ENCODE measurements at places on chromosomes 16 and 17.

- DNase-seq = no peak
These were observed 13.8 kb downstream of the IGSF6 start for GRCh38 chr16:21638573-21638975.

- DNase-seq = no peak
These were observed 50.4 kb upstream of the MAP3K14 start for GRCh38 chr17:45367216-45367615.

DNA sequence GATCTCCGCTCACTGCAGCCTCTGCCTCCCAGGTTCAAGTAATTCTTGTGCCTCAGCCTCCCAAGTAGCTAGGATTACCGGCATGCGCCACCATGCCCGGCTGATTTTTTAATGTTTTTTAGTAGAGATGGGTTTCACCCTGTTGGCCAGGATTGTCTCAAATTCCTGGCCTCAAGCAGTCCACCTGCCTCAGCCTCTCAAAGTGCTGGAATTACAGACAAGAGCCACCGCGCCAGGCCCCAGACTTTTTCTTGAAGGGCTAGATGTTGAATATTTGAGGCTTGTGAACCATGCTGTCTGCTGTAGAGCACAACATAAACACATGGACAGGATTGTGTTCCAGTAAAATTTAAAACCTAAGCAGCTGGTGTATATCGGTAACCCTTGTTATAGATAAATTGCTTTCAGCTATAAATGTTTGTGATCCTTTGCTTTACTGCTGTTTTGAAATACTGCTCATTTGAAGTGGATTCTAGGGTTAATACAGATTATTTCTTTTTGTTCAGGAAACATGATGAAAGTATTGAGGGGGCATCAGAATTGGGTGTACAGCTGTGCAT is 12.4 kb downstream of the WSB1 start:
- DNase-seq = no peak

GRCh38 chr16:27322858-27323780 is 9.3 kb downstream of the IL4R start:
- no peak for DNase-seq

DNA sequence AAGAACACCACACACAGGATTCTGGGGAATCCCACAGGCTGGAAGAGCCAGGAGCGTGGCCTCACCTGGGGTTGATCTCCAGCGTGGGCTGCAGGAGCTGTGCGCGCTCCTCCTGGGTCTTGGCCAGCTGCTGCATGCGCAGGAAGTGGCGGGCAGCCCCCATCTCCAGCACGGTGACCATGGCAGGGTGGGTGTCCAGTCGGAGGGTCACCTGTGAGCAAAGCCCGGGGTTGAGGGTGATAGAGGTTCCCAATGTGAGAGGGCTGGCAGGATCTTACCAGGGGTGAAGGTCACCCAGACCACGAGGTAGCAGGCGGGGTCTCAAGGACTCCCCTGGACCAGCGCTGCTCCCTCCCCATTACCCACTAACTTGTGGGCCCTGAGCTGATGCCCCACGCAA is 7.4 kb downstream of the DNASE1 start:
- DNase-seq = no peak

DNA sequence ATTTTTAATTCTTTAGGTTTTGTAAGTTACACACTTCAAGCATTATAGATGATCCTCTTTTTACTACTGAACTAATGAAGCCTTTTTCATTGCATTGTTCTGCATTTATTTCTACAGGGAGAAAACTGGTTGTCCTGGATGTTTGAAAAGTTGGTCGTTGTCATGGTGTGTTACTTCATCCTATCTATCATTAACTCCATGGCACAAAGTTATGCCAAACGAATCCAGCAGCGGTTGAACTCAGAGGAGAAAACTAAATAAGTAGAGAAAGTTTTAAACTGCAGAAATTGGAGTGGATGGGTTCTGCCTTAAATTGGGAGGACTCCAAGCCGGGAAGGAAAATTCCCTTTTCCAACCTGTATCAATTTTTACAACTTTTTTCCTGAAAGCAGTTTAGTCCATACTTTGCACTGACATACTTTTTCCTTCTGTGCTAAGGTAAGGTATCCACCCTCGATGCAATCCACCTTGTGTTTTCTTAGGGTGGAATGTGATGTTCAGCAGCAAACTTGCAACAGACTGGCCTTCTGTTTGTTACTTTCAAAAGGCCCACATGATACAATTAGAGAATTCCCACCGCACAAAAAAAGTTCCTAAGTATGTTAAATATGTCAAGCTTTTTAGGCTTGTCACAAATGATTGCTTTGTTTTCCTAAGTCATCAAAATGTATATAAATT is 53.0 kb downstream of the TUBD1 start:
- DNase-seq = no peak

- no peak for DNase-seq
These were observed 50.5 kb upstream of the GRIN2A start for GRCh38 chr16:10232757-10233156.

DNA sequence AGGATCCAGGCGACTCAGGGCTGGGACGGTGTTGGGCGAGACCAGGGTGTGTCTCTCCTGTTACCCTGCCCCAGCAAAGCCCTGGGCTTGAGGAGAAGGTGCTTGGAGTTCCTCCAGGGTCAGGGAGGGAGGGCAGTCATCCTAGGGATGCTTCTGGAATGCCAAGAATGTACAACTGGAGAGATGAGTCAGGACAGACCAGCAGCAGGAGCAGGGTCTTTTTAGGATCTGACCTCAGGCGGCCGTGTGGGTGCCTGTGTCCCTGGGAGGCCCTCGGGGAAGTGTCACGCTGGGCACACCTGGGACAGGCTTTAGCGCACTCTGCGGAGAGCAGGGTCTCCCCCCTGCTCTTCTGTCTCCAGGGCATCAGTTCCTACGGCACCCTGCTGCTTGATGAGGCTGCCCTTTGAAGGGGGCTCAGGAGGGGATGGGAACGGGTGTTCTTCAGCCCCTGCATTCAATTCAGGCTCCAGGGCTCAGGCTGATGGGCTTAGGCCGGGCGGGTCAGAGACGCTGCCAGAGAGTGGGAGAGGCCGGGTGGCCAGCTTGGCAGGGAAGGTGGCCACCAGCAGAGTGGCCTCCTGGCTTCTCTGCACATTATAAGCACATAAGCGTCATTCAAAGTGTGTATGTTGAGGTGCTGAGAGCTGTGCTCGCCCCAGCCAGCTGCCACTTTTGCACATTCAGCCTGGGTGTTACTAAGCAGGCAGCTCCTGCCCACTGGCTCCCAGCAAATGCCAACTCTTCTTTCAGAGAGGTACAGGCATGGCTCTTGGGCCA is 8.4 kb upstream of the MTSS2 start:
- DNase-seq = no peak

GRCh38 chr16:50197582-50197981 is 44.5 kb downstream of the TENT4B start:
- no peak for DNase-seq

DNA sequence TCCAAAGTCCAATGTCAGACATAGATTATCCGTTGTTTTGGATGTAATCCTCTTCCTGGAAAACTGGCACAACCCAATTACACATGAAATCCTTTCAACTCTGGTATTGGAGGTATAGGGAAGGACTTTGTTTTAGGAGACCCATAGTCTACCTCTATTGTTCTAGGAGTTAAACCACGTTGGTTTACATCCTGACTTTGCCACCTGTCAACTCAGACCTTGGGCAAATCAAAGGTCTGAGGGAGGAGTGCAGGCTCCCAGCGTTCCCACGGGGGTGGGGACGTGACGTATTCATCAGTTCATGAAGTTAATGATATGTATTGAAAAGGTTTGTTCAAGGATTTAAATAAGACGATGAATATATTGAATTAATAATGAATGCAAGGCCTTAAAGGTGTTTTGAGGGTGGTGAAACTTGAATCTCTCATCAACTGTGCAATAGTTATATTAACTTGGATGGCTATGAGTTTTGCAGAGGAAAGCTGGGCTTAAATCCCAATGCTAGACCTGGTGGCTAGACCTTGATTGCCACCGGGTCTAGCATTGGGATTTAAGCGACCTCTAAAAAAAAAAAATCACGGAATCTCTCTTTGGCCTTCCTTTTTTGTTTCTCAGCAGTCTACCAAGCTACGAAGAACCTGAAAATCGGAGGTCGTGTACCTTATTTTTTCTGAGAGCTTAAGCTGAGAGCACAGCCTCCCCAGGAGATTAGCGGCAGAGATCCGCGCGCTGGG is 744 bp upstream of the NF1 start:
- no peak for DNase-seq

DNA sequence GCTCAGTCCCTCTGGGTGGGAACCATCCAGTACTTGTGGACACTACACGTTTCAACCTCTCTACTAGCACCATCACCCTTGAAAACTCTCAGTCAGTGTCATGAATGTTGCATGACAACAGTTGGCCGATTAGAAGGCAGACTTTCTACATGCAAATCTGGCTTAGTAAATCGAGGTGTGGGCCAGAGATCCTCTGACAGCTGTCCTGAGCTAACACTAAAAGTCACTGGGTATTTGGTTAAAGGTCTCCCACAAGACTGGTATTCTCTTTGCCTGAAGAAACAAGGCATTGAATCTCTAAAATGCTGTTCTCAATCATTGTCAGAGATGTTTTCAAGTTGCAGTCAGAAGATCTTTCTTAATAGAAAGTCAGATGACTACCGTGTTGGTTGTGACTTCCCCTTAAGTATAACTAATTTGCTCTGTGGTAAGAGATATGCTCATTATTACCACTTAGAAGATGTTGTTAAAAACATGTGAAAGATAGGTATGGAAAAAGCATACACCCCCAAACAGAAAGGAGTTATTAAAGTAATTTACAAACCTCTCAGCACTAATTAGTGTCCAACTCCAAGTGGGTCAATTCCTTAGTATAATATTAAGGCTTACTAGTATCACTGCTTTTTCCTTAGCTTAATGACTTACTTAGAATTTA is 62.3 kb downstream of the WNT3 start:
- DNase-seq = no peak

- no peak for DNase-seq
These were observed 14.4 kb downstream of the ELAC2 start for GRCh38 chr17:13003454-13003851.

DNA sequence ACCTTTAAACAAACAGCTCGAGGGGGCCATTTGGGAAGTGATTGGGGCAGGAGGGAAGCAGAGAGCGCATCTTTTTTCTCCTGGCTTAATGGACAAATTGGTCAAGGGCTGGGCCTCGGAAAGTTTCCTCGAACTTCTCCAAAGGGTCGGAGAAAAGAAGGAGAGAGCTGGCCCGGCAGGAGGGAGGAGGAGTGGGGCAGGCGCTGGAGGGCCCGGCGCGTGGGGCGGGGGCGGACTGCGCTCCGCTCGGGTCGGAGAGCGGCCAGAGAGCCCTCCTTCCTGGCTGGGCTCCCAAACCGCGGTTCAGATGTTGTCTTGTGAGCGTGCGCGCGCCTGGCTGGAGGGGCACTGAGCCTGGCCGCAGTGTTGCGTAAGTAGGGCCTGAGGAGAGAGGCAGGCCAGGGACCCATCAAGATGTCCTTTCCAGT is 1.2 kb downstream of the MMP2 start:
- no peak for DNase-seq

DNA sequence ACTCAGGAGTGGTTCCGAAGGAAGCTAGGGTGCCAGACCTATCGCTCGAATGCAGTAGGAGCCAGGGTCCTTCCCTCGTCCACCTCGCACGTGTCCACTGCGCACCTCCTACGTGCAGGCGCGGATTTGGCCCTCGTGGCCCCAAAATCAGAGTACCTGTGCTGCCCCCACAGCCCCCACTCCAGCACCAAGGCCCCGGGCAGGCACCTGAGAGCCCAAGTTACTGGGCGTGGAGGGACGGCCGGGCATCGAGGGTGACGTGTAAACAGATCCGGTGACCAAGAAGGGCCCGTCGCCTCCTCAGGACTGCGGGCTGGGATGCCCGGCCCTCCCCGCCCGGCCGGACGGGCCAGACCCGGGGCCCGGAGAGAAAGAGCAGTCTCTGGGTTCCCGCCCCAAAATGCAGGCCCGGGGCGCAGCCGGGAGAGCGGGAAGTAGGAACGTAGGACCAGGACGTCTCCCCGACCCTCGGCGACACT is 492 bp downstream of the SLC25A39 start:
- no peak for DNase-seq

- DNase-seq = no peak
These were observed 2.9 kb upstream of the RNF213 start for GRCh38 chr17:80257716-80258213.

GRCh38 chr16:24993722-24994686 is 21.2 kb downstream of the ARHGAP17 start:
- DNase-seq = no peak

GRCh38 chr16:64730261-64730660 is 391.6 kb downstream of the CDH11 start:
- DNase-seq = no peak

- no peak for DNase-seq
These were observed 149.3 kb downstream of the IRF8 start for GRCh38 chr16:86048221-86048620.

DNA sequence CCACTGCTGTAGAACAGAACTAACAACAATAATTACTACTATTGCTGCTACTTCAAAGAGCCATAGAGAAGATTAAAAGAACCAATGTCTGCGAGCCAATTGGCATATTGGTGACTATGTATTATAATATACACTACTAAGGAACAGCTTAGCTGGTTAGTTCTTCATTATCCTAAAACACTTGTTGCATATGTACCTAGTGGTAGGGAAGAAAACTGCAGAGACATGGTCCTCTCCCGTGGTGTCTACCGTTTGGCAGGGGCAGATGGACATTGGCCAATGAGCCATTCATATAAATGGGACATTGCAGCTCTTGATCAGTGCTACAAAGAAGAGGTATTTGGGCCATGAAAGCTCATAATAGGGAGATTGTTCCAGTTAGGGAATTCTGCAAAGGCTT is 46.4 kb upstream of the CLEC3A start:
- DNase-seq = no peak

DNA sequence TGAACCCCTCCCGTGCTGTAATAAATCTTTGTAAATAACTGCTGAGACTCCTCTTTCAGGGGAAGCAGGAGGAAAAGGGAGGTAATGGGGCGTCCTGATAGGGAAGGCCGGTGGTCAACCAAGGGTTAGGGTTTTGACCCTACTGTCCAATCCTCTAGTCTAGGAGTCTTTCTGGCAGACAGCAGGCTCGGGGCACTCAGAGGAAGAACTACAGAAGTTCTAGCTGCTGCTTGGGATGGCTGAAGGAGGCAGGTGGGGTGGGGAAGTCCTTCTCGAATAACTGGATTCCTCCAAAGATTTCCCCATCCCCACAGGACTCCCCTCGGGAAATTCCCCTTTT is 387 bp upstream of the STARD3 start:
- DNase-seq = no peak

DNA sequence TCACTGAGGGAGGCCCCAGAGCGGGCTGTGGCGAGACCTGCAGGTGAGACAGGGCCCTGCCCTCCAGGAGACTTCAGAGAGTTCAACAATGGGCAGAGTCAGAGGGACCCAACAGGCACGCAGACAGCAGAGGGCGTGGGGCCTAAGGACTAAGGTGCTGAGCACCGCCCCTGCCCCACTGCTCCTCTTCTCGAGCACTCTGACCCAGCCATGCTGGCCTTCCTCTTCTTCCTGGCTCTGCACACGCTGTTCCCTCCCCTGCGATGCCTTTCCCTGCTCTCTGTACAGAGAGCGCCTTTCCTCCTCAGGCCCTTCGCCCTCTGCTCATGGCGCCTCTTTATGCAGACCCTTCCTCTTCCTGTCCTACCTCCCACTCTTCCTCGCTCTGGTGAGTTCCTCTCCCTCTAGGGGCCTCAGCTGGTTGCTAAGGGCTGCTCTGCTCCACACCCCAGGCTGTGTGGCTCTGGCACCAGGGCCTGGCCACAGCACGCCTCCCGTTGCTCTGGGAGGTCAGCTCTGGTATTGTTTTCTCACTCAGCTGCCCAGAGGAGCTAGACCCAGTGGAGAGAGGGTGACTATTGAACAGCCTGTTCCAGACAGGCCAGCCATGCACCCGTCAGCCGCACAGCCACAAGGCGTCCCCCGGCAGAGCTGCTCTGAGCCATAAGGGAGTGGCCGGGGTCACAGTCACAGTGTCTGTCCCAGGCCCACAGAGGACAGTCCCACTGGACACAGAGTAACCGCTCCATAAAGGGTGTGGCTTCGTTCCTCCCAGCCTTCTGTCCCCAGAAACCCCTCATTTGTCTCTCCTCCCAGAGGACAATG is 13.6 kb upstream of the RASD1 start:
- DNase-seq = no peak

Measured in NCI-H187 (cell line).